ENCODE measurements at places on chromosomes 12 and 14. TPM values are rescaled to one million over a fixed set of nuclear protein-coding genes. Genes with fewer than 3 reads are reported as not detected.

GRCh38 chr14:62017651-62018230 is 255.5 kb downstream of the SNAPC1 start:
- DNase-seq, result no peak

- no peak for DNase-seq
These were observed 102.9 kb downstream of the WSCD2 start for GRCh38 chr12:108231909-108232434.

The FLVCR2 gene
- 1.0 TPM for polyA plus RNA-seq

The LRP1-AS gene
- polyA plus RNA-seq, result not detected

DNA sequence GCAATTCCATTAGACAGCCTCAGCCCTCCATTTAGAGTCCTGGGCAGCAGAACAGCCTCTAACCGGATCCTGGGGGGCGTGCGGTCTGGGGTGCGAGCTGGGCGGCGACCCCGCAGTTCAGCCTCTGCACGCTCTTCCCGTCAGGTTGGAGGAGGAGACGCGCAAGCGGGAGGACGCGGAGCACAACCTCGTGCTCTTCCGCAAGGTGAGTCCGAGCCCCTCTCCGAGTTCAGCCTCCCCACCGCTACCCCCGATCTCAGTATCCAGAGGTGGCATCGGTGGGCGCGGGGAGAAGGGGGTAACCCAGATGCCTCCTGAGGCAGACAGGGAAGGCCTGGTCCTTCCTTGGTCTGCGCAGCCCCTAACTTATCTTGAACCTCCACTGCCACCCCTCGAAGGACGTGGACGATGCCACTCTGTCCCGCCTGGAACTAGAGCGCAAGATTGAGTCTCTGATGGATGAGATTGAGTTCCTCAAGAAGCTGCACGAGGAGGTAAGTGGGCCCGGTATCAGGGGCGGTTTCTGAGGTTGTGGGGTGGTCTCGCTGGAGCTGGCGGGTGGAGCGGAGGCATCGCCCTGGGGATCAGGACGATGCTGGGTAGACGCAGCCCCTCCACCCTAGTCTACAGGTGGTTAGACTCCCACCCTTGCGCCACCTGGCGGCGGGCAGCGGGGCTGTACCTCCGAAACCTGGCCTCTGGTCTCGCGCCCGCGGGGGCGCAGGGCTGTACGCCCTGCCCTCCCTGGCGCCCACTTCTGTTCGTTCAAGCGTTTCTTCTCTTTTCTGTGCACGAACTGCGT is 1.3 kb downstream of the PRPH start:
- DNase-seq, result no peak

The HOXC11 gene
- not detected for polyA plus RNA-seq

DNA sequence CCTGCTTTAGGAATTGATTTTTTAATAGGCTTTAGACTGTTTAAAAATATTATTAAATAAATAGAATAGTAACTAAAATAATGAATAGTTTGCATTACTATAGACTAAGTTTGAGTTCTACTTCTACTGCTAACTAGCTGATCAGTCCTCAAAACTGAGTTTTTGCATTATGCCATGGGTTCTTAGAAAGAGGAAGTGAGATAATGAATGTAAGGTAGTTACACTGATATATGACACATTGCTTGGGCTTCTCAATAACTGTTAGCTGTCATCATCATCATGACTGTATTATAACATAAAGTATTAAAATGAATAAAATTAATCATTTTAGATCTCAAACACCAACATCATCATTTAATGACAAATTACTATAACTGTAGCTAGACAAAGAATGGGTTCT is 949.7 kb downstream of the TRHDE start:
- DNase-seq, result no peak

GRCh38 chr12:61870658-61871484 is 389.3 kb upstream of the USP15 start:
- no peak for DNase-seq

- no peak for DNase-seq
These were observed 43.8 kb downstream of the FOXN3 start for GRCh38 chr14:89373185-89373584.

The RIMBP2 gene
- not detected for polyA plus RNA-seq
